ENCODE measurements at places on chromosomes 2 and 18.

GRCh38 chr2:188050726-188051125 is 240.9 kb upstream of the GULP1 start:
- no peak for DNase-seq

DNA sequence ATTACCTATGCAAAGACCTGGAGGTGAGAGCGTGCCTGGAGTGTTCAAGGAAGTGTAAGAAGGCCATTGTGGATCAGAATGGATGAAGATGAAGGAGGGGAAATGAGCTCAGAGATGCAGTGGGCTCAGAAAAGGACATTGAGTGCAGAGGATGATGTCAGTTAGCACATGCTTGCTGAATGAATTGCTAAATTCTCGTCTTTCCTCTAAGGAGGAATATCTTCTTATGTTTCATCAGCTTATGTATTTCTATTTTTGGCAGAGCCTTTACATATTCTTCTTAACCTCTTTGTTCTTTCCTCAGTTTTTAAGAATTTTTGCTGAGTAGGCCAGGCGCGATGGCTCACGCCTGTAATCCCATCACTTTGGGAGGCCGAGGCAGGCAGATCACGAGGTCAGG is 30.9 kb downstream of the FAM171B start:
- DNase-seq = no peak

- DNase-seq = no peak
Observed at GRCh38 chr18:79802298-79802697, 4.6 kb downstream of the KCNG2 start.

DNA sequence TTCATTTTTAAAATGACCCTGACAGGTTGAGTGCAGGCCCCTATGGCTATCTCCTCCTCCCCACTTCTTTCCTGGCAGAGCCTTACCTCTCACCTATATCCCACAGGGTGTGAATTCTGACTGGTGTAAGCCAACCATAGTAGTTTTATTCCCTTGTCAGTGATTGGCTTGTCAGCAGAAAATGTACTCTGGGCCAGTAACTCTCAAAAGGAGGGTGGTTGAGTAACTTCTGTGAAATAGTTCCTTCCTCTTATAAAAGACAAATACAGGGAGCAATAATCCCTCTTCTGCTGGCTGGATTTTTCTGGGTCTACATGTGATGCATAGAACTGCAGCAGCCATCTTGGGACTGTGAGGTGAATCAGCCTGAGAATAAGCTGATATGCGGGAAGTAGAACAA is 83.4 kb downstream of the RAPH1 start:
- DNase-seq = no peak

DNA sequence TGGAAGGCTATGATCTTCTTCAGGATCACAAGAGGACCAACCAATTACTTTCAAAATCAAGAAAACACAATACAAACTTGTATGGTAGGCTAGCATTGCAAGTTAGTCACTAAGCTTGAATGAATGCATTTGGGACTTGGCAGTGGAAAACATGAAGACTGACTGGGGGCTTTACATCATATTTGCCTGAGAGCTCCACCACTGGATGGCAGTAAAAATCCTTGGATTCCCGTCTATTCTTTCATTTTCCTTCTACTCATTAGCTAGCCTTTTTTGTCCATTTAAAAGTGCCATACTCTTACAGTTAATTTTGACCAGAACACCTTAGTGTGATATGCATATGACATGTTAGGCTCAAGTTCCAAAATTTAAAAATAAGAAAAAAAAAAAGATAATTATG is 63.5 kb upstream of the RASGRP3 start:
- DNase-seq = no peak

GRCh38 chr2:195543063-195543462 is 114.0 kb upstream of the SLC39A10 start:
- no peak for DNase-seq

DNA sequence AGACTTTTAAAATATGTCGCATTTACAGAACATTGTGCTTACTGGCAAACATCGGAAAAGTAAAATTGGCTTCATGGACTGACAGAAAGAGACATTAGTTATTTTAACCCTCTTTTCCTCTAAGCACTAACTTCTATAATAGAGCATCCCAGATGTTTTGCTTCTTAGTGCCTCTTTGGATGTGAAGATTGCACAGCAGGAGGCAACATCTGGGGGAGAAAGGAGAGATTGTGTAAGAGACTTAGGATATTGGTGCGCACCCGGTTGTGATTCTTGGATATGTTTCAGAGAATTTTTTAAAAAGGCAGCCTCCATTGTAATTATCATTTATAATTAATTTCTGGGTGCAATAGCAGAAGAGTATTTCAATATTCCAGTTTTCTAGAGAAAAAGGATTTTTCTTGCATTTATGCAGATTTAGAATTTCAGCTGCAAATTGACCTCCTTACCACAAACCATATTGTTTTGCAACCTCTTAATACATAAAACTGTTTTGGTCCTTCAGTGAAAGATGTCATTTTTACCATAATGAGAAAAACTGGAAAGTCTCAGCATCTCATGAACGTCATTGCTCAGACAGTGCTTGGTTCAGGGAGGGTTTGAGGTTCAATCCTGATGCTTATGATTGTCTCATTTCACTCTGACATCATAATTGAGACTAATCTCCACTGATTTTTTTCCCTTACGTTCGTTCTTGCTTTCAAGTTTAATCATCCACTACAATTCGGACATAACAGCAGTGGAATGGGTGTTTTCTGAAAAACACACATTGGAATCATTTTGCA is 404.3 kb downstream of the ZNF521 start:
- no peak for DNase-seq

GRCh38 chr2:121071034-121071504 is 213.9 kb downstream of the TFCP2L1 start:
- DNase-seq = peak; percentile 25

DNA sequence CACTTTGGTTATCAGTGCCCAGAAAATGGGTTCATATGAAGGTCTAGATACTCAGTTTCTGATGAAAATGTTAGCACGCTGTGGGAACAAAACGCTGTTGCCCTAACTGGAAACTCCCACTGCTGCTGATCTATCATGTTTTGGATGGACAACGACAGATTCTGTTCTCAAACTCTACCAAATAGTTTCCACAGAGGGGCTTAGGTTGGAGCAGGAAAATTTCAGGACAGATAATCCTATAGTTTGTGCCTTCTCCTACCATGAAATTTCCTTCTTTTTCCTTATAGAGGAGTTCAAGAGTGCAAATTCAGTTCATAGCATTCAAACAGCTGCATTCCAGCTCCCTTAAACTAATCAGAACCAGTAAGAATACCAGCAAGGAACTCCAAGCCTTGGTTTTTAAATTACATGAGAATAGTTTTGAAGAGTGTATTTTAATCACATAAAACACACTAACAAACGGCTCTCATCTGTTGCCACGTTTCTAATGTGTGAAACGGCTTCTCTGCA is 58.7 kb upstream of the RALBP1 start:
- no peak for DNase-seq

- DNase-seq = no peak
Observed at GRCh38 chr2:191148791-191149190, 2.0 kb downstream of the STAT4 start.

GRCh38 chr2:23209059-23209458 is 175.9 kb upstream of the KLHL29 start:
- DNase-seq = no peak
